Colonic mucosa (tissue), 4 donors: ENCODE measurements at places on chromosomes 4 and X.

GRCh38 chr4:23750125-23750524 is 139.7 kb downstream of the PPARGC1A start:
- no peak for DNase-seq

DNA sequence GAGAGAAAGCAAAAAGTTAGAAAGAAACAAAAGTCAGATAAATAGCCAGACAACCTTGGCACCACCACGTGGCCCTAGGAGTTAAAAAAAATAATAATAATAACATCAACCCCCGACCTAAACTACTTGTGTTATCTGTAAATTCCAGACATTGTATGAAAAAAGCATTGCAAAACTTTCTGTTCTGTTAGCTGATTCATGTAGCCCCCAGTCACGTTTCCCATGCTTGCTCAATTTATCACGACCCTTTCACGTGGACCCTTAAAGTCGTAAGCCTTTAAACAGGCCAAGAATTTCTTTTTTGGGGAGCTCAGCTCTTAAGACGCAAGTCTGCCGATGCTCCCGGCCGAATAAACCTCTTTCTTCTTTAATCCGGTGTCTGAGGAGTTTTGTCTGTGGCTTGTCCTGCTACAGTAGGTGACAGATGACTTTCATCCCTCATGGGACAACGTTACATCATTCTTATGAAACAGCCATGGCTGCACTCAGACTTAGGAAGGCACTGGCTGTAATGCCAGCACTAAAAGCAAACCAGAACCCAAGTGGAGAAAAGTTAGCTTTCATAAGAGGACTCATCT is 520 bp downstream of the ACOX3 start:
- DNase-seq: no peak

- no peak for DNase-seq
Measured at GRCh38 chr4:100708776-100709175, 191.0 kb upstream of the EMCN start.

DNA sequence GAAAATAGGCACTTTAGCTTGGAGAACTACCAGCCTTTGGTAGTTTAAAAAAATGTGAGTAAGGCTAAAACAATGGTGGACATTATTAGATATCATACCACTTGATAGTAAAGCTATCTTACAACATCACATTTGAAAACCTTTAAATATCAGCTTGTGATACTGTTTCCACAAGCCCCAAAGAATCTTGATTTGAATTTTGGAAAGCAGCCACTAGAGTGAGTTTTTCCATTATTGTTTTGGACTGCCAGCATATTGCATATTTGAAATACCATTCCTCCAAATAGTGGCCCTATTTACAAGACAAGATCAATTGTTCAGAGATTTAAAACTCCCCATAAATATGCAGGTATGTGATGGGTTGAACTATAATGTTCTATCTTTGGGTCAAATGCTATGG is 303.0 kb upstream of the PRPS2 start:
- DNase-seq: no peak

GRCh38 chrX:123077631-123078030 is 106.4 kb upstream of the GRIA3 start:
- DNase-seq: no peak

- peak; percentile 25 for DNase-seq
Measured at GRCh38 chr4:90127706-90128345, 632 bp downstream of the CCSER1 start.

- DNase-seq: peak; percentile 18
Measured at GRCh38 chr4:784401-785331, 41.3 kb downstream of the CPLX1 start.

- no peak for DNase-seq
Measured at GRCh38 chr4:41881981-41882624, 53.1 kb upstream of the TMEM33 start.

DNA sequence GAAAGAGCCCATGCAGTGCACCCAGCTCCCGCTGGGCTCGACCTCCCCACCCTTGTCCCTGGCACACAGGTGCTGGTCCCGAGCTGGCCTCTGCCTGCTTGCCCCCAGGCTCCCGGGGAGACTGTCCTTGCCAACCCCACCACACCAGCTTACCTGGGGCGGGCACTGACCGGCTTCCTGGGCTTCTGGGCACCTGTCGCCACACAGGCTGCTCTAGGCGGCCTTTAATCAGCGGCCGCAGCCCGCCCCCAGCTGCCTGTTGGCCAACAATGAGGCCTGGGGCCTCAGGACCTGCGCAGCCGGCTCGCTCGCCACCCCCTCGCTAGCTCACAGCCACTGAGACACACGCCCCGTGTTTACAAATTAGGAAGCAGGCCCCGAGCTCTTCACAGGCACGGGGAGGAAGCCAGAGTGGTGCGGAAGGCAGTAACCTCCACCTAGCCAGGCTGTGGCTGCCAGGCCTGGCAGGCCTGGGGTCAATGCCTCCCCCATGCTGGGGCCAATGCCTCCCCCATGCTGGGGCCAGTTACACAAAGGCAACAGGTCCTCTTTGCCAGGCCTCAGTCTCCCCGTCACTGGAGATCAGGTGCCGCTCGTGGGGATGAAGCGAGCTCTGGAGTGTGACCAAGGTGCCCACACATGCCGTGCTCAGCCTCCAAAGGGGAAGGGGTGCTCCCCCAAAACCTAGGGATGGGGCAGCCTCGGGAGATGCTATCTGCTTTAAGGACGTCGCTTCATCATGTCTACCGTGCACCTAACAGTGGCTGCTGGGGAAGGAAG is at the start of gene TREX2:
Gene TREX2 (minus strand): TSS at position 201 of the 780 bp plus-strand sequence. CDS start 626 bp downstream, outside the sequence.
- DNase-seq: no peak

- DNase-seq: no peak
Measured at GRCh38 chr4:136371231-136371630, 1161.1 kb downstream of the PCDH18 start.

DNA sequence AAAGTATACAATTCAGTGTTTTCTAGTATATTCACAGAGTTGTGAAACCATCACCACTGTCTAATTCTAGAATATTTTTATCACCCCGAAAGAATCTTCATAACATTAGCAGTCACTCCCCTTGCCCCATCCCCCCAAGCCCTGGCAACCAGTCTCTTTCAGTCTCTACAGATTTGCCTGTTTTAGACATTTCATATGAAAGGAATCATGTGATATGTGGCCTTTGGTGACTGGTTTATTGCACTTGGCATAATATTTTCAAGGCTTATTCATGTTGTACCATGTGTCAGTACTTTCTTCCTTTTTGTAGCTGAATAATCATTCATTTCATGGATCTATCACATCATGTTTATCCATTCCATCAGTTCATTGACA is 371.7 kb downstream of the AFF2 start:
- no peak for DNase-seq

DNA sequence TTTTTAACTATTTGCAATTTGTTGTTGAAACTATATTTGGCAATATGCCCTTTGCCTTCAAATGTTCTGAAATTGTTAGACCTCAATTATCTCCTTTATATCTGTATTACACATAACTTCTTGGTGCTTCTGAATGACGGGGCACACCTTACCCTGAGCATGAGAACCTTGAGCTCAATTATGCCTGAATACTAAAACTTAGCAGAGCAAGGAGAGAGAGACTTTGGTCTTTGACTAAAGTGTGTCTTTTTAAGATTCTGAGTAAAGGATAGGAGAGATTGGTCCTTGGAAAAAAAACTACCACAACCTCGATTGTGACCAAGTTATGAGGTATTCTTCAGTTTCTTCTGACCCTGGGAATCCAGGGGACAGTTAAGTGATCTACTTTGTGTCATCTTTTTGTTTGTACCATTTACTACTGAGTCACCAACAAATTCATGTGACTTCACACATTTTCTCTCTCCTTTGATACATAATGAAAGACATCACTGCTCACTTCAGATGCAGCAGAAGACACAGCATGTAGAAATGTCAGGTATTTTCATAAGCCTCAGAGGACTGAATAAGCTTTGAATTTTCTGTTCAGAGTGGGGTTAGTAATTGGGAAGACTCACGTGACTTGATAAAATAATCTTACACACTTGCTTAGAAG is 51.4 kb downstream of the PTTG2 start:
- no peak for DNase-seq

DNA sequence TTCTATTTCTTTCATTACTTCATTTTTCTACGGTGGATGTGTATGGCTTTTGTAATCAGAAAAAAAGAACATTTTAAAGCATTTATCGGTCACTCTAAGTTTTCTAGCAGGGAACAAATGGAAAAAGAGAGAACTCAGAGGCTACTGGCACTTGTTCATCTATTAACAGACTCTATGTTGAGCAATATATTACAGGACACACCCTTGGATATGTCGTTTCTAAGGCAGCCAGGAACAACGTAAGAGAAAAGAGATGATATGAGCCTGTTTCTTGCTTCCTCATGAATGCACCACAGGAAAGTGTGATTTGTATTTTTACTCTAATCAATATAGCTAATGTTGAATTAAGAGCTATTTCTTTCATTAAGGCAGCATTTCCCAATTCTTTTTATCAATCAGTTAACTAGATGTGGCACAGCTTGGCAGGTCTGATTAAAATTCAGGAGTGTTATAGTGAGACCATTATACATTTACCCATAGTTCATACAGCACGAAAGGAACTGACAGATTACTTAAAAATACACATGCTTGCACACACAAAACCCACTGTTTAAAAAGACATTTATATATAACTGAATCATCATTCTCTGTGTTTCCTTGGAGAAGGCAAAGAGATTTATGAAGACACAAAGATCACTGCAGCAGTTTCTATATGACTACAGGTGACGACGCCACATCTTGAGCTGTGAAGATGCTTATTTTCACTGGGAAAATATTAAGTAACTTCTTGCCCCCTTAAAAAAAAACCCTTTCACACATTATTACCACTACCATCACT is 13.0 kb downstream of the RAB9B start:
- no peak for DNase-seq

- no peak for DNase-seq
Measured at GRCh38 chr4:73679836-73680235, 59.6 kb upstream of the RASSF6 start.

GRCh38 chrX:107597791-107598190 is 30.5 kb upstream of the PRPS1 start:
- DNase-seq: no peak

GRCh38 chrX:6002056-6002455 is 226.6 kb downstream of the NLGN4X start:
- DNase-seq: no peak

- DNase-seq: no peak
Measured at GRCh38 chr4:56739066-56739777, 58.1 kb upstream of the HOPX start.

- DNase-seq: peak; percentile 85
Measured at GRCh38 chrX:11759461-11760311, 1.6 kb downstream of the MSL3 start.

DNA sequence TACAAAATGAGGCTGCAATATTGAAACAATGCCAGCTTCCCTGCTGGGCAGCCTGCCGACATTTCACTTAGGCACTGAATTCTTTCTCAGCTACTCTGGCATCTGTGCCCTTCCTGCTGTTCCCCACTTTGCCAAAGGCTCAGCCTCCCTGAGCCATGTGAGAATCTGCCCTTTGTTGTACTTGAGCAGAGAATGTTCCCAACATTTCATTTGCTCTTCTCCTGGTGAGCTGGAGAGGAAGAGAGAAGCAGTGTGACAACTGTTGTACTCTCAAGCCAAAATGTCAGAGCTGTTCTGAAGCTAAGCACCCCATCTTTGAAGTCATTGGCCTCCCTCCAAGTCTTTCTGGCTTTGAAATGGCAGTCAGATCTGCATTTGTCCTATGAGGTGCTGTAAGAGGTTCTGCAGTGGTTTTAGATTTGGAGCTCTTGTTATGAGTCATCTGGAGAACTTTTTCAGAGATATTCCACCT is 32.5 kb downstream of the LANCL3 start:
- DNase-seq: no peak

DNA sequence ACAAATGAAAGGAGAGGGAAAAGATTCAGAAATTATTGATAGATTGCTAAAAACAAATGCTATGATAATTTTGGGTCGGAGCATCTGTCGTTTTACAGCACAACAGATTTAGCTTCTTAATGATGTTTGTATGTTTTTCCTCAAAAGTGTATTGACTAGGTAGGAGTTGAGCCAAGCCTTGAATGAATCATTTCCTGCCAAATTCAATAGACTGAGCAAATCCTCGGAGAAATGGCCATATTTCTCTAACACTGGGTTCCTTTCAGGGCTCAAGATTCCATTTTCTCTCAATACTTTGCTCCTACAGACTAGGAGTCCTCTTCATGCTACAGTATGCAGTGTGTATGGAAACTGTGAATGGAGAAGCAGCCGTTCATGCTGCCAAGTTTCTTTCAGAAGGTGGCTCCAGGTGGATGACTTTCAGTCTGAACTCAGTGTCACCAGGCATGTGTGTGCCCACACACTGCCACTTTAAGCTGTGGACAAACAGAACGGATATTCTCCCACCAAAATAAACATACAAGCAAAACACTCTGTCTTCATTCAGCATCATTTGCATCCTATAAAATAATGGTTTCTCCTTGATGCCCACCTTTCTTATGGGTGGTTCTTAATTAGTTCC is 146.0 kb downstream of the TBL1X start:
- no peak for DNase-seq

GRCh38 chrX:23820235-23820782 is 37.3 kb downstream of the SAT1 start:
- DNase-seq: no peak

DNA sequence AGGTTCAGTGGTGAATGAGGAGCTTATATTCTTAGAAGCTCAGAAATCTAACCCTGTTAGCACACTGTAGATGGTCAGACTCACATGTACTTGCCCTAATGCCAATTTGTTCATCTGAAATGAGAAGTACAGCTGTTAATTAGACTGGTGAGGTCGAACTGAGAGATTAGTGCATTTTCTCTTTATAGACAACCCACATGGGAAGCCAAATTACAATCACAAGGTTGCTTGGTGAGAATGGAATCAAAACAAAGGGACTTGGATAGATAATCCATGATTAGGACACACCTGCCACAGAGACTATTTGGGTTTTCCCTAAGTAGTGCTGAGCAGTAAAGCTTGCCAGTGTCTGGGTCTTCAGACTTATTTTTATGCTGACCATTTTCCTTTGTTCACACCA is 88.3 kb downstream of the POLA1 start:
- no peak for DNase-seq

DNA sequence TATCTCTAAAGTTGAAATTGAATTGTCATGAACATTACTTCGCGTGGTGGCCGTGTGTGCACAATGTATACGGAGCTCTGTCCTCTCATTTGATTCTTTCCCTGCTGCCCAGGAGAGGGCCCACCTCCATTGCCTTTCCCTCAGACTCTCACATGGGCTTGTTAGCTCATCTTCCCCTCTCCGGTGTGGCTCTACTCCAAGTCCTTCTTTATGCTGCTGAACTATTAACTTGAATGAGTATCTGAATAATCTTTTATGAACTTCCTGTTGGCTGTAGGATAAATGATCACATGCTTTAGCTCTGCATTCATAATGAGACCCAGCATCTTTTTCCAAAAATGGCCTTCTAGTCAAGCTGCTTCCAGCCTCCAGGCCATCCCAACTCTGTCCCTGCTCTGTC is 68.8 kb upstream of the CLNK start:
- DNase-seq: no peak

DNA sequence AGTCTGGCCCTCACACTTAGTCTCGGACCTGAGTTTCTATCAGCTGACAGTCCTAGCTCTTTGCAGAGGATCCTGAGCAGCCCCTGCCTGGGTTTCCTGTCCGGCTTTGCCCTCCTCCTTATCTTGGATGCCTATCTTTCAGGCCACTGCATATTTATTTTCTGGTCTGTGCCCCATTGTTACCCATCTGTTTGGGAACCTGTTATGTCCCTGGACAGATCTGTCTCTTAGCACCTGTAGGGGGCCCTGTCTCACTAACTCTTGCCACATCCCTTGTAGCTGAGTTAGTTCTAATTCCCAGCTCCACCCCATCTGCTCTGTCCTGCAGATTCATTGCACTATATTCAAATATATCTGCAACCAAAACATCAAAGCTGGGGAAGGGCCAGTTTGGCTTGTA is 514.9 kb upstream of the LCORL start:
- no peak for DNase-seq

- no peak for DNase-seq
Measured at GRCh38 chr4:147530723-147531122, 49.8 kb downstream of the EDNRA start.
